ENCODE measurements at places on chromosomes 4 and X. TPM values are rescaled to one million over a fixed set of nuclear protein-coding genes. Genes with fewer than 3 reads are reported as not detected.

The MND1 gene
- 2.2 TPM for total RNA-seq

The OTUD6A gene
- not detected for total RNA-seq

The TLR1 gene
- total RNA-seq, result 0.38 TPM

DNA sequence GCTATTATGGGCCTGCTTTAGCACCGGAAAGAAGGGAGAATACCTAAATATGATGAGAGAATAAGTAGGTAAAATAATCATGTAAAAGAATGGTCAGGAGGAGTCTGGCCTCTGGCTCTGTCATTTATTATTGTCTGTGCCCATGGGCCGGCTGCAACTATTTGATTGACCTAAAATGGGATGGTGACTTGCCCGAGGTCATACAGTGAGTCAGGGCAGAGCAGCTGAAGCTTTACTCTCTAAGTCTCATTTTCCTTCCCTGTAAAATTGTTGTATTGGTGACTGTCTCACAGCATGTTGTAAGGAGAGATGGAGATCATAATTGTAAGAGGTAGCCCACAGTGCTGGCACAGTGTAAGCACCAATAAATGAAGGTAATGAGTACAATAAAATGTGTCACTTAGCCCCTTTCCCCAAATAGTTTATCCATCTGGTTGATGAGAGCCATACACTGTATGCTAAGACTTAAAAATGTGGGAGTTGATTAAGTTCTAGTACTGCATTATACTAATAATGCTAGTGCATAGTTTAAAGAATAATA is 39.6 kb downstream of the RUFY3 start:
- no peaks in the 10 kb centered on the region for H3K27me3 ChIP-seq
- H3K4me1 ChIP-seq, result peaks cover 15% of the 10 kb centered on the region
- H3K27ac ChIP-seq, result no peak overlapping the region
- H3K36me3 ChIP-seq, result peaks cover 15% of the 10 kb centered on the region

DNA sequence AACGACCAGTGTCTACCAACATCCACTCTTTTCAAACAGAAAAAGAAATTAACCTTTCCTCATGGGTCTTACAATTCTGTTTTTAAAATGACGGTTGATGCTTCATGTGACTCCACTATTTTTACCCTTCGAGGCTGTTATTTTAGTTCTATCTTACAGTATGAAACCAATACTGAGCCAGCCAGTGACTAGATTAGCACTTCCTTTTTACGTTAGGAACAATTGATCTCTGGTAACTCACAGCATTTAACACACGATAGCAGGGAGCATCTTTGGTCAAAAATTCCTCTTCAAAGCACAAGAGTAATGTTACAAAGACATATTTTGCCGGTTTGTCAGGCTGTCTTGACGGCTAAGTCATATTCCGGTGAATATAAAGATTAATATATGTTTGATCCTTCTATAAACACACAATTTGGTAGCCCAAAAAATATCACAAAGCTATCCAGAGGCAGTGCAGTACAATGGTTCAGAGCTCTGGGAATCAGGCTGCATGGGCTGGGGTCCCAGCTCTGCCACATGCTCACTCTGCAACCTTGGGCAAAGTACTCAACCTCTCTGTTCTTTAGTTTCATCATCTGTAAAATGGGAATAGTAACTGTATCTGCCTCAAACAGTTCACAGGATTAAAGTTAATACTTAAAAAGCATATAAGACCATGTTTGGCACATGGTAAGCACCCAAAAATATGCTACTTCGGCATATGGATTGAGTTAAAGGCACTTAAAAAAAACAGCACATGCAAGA is 62.9 kb upstream of the TXK start:
- peaks cover 43% of the 10 kb centered on the region for H3K27me3 ChIP-seq
- H3K4me1 ChIP-seq, result no peaks in the 10 kb centered on the region
- H3K4me3 ChIP-seq, result no peak overlapping the region
- peaks cover 3% of the 10 kb centered on the region for H3K36me3 ChIP-seq
- H3K27ac ChIP-seq, result no peak overlapping the region
- DNase-seq, result no peak

- H3K27ac ChIP-seq, result no peak overlapping the region
- H3K27me3 ChIP-seq, result no peaks in the 10 kb centered on the region
- DNase-seq, result no peak
These were observed 35.8 kb downstream of the GPR82 start for GRCh38 chrX:41759817-41760216.

DNA sequence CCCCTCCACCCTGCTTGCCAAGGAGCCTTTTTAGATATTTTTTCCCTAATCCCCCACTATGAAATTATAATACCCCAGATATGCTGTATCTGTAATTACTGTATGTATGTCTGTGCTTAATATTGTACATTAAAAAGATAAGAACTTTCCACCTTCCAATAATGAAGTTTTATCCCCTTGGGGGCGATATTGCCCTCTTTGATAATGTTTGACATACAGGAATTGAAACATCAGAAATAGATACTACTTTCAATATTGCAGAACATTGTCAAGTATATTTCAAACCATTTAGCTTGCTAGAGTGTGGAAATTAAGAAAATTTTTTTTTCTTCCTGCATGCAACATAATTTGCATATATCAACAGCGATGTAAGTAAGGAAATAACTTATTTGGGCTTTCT is 58.9 kb downstream of the NAF1 start:
- no peak for DNase-seq
- no peak overlapping the region for H3K4me3 ChIP-seq
- no peaks in the 10 kb centered on the region for H3K27me3 ChIP-seq
- H3K4me1 ChIP-seq, result no peaks in the 10 kb centered on the region
- no peaks in the 10 kb centered on the region for H3K36me3 ChIP-seq
